ENCODE measurements at places on chromosomes 1 and 21. TPM values are rescaled to one million over a fixed set of nuclear protein-coding genes. Genes with fewer than 3 reads are reported as not detected.

ENAH gene
- 28.8 TPM for total RNA-seq

PRAMEF1 gene
- total RNA-seq: not detected

C8B gene
- not detected for total RNA-seq

LCE1A gene
- total RNA-seq: not detected

CRYAA gene
- not detected for total RNA-seq

OR2L5 gene
- total RNA-seq: not detected

MCOLN2 gene
- not detected for total RNA-seq

HPCA gene
- total RNA-seq: not detected

ZNF669 gene
- total RNA-seq: 2.9 TPM

GPR153 gene
- 2.3 TPM for total RNA-seq

NGF gene
- 3.6 TPM for total RNA-seq

DNA sequence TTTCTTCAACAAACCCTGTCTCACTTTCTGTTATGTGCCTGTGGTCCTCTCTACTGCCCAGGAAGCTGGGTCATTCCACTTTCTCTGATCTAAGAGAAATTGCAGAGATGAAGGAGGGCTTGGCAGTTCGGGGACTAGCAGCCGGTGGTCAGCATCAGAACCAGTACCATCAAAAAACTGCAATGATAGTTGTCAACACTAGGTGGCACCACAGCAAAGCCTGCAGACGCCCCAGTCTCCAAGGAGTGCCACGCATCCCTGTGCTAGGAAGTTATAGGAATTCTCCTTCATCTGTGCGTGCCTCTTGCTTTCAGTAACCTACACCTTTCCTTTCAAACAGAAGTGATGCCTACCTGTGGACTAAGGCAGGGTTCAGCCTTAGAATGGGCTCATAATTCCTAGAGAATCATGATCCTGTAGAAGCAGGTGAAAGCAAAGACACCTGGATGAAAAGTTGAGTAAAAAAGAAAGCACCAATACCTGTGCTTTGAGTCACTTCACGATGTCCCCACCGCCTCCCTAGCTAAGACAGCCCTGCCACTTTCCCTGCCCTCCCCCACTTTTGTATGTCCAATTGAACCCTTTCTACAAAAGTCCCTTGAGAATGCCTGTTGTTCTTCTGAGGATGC, 129.2 kb downstream of the ADAMTS1 start:
- no peaks in the 10 kb centered on the region for H3K36me3 ChIP-seq
- no peak overlapping the region for H3K4me3 ChIP-seq
- H3K27ac ChIP-seq: no peak overlapping the region
- no peaks in the 10 kb centered on the region for H3K27me3 ChIP-seq
- H3K4me1 ChIP-seq: no peaks in the 10 kb centered on the region

GRCh38 chr1:53369034-53369750, 41.3 kb upstream of the LRP8 start:
- H3K27ac ChIP-seq: no peak overlapping the region
- H3K4me1 ChIP-seq: no peaks in the 10 kb centered on the region
- DNase-seq: no peak
- no peaks in the 10 kb centered on the region for H3K27me3 ChIP-seq
- H3K36me3 ChIP-seq: no peaks in the 10 kb centered on the region
- H3K4me3 ChIP-seq: no peak overlapping the region

- H3K27ac ChIP-seq: no peak overlapping the region
- DNase-seq: no peak
- no peaks in the 10 kb centered on the region for H3K36me3 ChIP-seq
- H3K4me1 ChIP-seq: no peaks in the 10 kb centered on the region
These were observed 49.0 kb upstream of the CLIC4 start for GRCh38 chr1:24696041-24696755.

- H3K4me3 ChIP-seq: no peak overlapping the region
- H3K27me3 ChIP-seq: no peaks in the 10 kb centered on the region
- H3K27ac ChIP-seq: no peak overlapping the region
- H3K36me3 ChIP-seq: no peaks in the 10 kb centered on the region
- H3K4me1 ChIP-seq: no peaks in the 10 kb centered on the region
These were observed 649.6 kb upstream of the PTBP2 start for GRCh38 chr1:96072021-96072420.

- DNase-seq: peak; percentile 56
- H3K27me3 ChIP-seq: no peaks in the 10 kb centered on the region
- H3K4me3 ChIP-seq: no peak overlapping the region
- H3K4me1 ChIP-seq: peaks cover 46% of the 10 kb centered on the region
- no peaks in the 10 kb centered on the region for H3K36me3 ChIP-seq
These were observed 48.9 kb downstream of the HLCS start for GRCh38 chr21:36917471-36918158.

DNA sequence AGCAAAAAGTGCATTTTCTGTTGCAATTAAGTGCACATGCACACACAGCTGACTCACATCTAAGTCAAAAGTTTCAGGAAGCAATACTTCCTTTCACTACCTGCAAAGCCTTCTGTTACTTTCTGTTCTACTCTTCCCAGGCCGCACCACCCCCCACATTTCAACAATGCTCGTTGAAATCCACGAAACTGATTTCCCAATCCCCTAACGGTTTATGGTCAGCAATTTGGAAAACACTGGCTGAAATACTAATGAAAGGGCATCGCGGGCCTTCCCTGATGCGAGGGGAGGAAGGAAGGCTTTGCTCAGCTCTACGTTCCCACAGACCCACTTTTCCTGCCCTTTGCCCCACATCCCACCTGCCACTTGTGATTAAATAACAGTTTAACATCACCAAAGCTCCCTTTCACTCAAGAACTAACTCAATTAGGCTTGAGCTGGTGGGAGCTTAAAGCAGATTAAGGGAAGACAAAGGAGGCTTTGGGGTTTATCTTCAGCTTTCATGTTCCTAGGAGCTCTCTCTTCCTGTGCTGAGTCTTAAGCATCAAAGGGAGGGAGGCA, 243.2 kb upstream of the RAB4A start:
- no peaks in the 10 kb centered on the region for H3K36me3 ChIP-seq
- no peaks in the 10 kb centered on the region for H3K27me3 ChIP-seq
- peaks cover 23% of the 10 kb centered on the region for H3K4me1 ChIP-seq
- H3K27ac ChIP-seq: peak overlapping the region; percentile 37
- DNase-seq: peak; percentile 60

- H3K4me1 ChIP-seq: no peaks in the 10 kb centered on the region
- no peak overlapping the region for H3K4me3 ChIP-seq
- no peak for DNase-seq
- H3K27me3 ChIP-seq: no peaks in the 10 kb centered on the region
- H3K27ac ChIP-seq: no peak overlapping the region
These were observed 21.8 kb upstream of the GORAB start for GRCh38 chr1:170510163-170510562.

DNA sequence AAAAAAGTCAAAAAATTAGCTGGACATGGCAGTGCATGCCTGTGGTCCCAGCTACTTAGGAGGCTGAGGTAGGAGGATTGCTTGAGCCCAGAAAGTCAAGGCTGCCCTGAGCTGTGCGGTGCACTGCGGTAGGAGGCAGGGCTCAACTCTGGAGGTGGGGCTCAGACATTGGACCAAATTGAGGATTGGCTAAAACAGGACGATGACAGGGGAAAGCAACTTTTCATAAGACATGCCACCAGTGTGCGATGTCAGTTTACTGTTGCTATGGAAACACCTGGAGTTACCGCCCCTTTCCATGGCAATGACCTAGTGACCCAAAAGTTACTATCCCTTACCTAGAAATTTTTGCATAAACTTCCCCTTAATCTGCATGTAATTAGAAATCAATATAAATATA, 85.3 kb downstream of the DISP3 start:
- no peak overlapping the region for H3K27ac ChIP-seq
- no peaks in the 10 kb centered on the region for H3K36me3 ChIP-seq
- no peak for DNase-seq

DNA sequence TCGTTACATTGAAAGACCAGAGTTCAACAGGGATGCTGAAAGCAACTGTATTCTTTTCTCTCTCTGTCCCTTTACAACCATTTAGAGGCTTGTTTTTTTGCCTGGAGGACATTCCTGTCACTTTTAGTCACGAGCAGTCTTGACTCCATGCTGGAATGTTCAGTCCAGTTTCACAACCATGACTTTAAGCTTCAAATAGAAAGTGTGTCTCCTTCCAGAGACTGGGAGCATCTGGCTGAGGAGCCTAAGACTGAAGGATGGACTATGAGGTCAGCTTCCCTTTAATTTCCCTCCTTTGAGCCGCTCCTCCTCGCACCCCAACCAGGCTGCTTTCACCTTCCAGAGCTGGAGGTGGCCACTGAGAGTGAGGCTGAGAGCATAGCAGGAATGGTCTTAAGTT, 10.5 kb upstream of the RYR2 start:
- H3K27me3 ChIP-seq: no peaks in the 10 kb centered on the region
- no peak overlapping the region for H3K27ac ChIP-seq
- H3K4me1 ChIP-seq: peaks cover 6% of the 10 kb centered on the region

- no peak overlapping the region for H3K4me3 ChIP-seq
- H3K27me3 ChIP-seq: no peaks in the 10 kb centered on the region
- DNase-seq: no peak
These were observed 38.8 kb downstream of the RIPK4 start for GRCh38 chr21:41727784-41728763.

- no peaks in the 10 kb centered on the region for H3K27me3 ChIP-seq
- DNase-seq: no peak
- H3K27ac ChIP-seq: no peak overlapping the region
- H3K4me1 ChIP-seq: no peaks in the 10 kb centered on the region
These were observed 43.3 kb upstream of the USP25 start for GRCh38 chr21:15686506-15686905.

DNA sequence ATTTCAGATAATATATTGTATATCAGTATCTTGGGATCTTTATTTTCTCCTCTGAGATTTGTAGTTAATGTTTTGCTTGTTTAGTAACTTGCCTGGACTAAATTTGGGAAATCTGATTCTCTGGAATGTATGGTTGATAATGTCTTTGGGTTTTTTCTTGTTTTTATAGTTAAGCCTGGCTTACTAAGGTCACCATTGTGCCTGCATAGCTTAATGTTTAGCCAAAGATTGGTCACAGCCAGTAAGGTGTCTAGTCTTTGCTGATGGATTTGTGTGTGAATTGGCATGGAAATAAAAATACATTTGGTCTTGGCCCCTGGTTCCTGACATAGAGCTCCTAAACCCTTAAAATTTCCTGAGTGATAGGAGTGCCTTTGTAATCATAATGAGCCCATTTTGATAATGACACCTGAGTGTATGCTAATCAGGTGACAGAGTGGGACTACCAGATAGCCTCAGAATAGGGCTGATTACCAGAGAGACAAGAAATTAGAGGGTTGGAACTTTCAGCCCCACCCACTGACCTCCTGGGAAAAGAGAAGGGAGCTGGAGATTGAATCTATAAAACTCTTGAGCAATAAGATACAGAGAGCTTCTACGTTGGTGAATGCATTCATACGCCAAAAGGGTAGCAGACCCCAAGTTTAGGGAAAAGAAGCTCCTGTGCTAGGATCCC, 47.9 kb upstream of the NUF2 start:
- no peak for DNase-seq
- no peaks in the 10 kb centered on the region for H3K4me1 ChIP-seq
- H3K36me3 ChIP-seq: no peaks in the 10 kb centered on the region
- H3K27me3 ChIP-seq: no peaks in the 10 kb centered on the region
- H3K27ac ChIP-seq: no peak overlapping the region

DNA sequence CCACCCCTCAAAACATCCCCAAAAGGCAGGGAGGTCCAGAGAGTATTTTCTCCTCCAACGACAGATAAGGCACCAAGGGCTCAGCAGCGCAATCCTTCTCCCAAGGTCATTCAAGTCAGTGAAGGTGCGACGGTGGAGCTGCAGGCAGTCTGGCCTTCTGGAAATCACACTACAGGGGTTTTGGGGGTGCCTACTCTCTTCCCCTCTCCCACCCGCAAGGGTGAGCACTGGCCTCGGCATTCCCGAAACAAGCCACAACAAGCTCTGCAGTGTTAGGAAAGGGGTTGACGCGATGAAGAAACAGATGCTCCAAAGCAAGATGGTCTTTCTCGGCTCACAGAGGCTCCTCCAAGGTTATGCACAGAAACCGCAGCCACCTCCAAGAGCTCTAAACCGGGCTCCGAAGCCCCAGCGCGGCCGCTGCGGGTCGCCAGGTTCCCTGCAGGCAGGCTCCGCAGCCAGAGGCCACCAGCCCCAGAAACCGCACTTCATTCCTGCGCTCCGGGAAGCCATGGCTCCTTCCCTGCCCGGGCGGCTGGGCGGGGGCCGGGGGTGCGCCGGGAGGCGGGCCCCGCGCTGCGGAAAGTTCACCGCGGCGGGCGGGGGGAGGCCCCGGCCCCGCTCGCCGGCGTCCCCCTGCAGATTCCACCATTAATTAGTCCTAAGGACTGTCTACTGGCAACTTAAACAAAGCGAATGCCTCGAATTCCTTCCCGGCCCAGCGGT, 1.1 kb downstream of the LUZP1 start:
- peak; percentile 45 for DNase-seq
- H3K4me1 ChIP-seq: peaks cover 8% of the 10 kb centered on the region
- H3K4me3 ChIP-seq: peak overlapping the region; percentile 27

DNA sequence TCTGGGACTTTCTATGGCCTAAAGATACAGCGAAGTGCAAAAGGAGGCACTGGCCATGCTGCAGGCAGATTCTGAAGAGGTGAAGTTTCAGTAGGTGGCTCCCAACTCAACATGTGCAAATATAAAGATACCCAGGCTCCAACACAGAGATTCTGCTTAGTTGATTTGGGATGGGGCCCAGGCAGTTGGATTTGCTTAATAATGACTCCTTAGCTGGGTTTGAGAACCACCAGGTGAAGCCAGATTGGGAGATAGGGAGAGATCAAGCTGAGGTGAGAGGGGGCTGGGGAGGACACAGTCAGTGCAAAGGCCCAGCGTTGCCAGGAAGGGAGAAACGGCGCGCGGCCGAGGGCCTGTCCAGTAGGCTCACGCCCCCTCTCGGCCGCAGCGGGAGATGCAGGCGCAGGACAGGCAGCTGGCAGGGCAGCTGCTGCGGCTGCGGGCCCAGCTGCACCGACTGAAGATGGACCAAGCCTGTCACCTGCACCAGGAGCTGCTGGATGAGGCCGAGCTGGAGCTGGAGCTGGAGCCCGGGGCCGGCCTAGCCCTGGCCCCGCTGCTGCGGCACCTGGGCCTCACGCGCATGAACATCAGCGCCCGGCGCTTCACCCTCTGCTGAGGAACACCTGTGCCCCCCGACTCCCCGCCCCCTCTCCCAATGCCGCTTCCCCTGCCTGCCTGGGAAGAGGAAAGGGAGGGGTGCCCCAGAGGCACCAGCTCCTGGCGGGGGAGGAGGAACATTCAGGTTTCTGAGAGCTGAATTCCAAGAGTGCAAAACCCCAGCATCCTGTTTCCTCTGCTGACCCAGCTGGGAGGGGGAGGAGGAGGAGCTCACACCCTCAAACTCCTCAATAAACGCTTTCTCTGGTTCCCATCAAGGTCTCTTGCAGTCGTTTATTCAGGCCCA, 1.2 kb downstream of the FAM167B start:
- no peak overlapping the region for H3K4me3 ChIP-seq
- no peaks in the 10 kb centered on the region for H3K36me3 ChIP-seq
- peaks cover 28% of the 10 kb centered on the region for H3K4me1 ChIP-seq
- no peaks in the 10 kb centered on the region for H3K27me3 ChIP-seq
- H3K27ac ChIP-seq: no peak overlapping the region

- DNase-seq: no peak
- H3K4me1 ChIP-seq: peaks cover 38% of the 10 kb centered on the region
- H3K36me3 ChIP-seq: no peaks in the 10 kb centered on the region
- H3K27ac ChIP-seq: no peak overlapping the region
- H3K4me3 ChIP-seq: no peak overlapping the region
These were observed 92.8 kb downstream of the INTS7 start for GRCh38 chr1:211942583-211942982.

Data from body of pancreas (tissue), 4 donors.